ENCODE measurements at places on chromosomes 5 and 9.

GRCh38 chr5:4216142-4216541 lies 620.5 kb downstream of the IRX1 start:
- no peak for DNase-seq

DNA sequence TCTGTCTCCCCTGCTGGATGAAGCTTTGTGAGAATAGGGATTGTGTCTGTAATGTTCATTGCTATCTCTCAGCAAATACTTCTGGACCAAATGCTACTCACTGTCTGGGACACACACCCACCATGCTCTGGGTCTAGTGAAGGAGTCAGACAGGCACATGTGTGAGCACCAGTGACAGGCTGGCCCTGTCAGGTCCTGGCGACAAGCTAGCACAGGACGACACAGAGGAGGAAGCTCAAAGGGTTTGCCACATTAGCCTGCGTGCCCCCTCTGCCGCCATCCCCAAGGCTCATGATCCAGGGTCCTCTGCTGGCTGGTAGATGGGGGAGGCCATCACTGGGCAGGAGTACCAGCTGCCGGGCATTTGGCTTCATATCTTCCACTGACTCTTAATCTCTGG lies 23.3 kb downstream of the LRSAM1 start:
- no peak for DNase-seq

- DNase-seq = no peak
Observed at GRCh38 chr5:9251379-9251980, 294.4 kb downstream of the SEMA5A start.

DNA sequence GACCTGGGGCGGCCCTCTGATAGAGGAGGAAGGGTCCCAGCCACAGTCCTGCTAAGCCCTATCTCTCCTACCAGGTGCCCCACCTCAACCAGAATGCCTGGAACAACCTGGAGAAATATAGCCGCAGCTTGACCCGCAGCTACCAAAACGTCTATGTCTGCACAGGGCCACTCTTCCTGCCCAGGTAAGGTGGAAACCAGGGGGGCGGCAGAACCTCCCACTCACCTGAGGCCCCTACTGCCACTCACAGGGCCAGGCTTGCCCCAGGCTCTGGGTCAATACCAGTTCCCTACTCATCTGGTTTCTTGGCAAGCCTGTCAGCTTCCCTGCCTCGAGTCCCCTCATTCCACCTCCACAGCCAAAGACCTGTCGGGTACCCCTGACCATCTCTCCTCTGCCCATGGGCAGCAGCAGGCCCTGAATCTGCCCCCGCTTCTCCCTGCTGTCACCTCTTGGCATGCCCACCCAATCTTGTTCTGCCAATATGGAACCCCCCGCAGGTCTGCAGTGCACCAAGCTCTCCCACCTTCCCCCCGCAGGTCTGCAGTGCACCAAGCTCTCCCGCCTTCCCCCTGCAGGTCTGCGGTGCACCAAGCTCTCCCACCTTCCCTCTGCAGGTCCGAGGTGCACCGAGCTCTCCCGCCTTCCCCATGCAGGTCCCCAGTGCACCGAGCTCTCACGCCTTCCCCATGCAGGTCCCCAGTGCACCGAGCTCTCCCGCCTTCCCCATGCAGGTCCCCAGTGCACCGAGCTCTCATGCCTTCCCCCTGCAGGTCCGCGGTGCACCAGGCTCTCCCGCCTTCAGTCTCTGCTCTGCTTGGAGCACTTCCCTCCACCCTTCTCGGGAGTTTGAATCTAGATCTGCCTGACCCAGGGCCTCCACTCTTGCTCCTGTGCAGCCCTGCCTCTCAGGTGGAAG lies 2.6 kb downstream of the ENDOG start:
- no peak for DNase-seq

GRCh38 chr9:85484235-85484634 lies 257.5 kb downstream of the AGTPBP1 start:
- DNase-seq = no peak

DNA sequence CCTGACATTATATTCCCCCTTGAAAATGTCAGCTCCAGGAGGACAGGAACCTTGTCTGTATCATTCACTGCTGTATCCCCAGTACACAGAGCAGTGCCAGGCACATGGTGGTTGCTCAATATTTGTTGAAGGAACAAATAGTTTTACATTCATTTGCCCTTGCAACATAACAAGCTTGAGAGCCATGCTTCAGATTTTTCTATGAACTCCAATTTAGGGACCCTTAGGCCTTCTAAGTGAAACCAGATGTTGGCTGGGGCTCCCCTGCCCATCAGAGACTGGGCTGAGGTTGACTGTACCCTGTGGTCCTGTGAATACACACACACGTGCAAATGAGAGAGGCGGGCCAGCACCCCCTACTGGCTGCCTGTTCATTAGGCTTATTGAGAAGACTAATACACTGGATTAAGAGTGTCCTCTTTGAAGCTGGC lies 214.9 kb upstream of the WWC1 start:
- DNase-seq = no peak

- DNase-seq = no peak
Observed at GRCh38 chr5:38827525-38827924, 18.3 kb upstream of the OSMR start.

DNA sequence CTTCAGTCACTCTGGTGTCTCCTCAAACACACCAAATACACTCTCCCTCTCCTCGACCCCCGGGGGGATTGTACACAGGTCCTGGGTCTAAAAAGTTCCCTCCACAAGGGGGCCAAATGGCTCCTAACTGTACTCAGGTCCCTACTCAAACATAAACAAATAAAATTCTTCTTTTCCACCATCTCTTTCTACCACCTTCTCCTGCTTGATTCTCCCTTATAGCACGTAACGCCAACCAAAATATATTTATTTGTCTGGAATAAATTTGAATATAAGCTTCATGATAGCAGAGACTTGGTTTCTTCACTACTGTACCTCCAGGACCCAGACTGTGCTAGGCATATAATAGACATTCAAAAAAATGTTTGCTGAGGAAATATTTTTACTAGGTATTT lies 21.4 kb downstream of the ZNF608 start:
- no peak for DNase-seq

- no peak for DNase-seq
Observed at GRCh38 chr5:24491490-24491889, 153.3 kb downstream of the CDH10 start.

DNA sequence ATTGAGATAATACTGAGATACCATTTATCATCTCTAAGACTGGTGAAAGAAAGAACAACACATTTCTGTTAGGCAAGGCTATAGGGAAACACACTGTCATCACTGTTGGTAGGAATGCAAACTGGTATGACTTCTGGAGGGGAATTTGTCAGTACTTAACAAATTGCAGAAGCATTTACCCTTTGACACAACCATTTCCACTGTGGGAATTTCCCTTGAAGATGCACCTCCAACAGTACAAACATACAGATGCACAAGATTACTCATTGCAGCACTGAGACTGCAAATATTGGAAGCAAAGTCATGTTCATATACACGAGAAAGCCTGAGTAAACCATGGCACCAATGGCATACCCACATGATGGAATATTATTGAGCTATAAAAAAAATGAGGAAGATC lies 17.6 kb downstream of the GM2A start:
- no peak for DNase-seq

- no peak for DNase-seq
Observed at GRCh38 chr5:15566789-15567188, 66.8 kb downstream of the FBXL7 start.

GRCh38 chr5:96157077-96157780 lies 195.6 kb upstream of the ELL2 start:
- no peak for DNase-seq

DNA sequence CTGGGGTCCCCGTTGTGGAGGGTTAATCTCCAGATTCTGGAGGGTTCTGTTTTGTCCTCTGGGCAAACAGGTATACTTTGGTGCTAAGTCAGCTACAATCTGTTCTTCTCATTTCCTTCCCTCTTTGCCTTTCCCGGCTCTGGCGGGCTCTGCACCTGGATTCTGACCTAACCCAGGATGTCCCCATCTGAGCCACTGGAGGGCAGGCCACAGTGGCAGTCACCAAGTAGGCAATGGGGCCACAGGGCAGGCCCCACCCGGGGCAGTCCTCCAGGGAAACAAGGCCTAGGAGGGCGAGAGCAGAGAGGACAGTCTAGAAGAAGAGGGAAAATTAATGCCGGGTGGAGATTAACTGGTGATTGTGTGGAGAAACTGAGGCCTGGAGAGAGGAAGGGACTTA lies 40.4 kb upstream of the HRH2 start:
- DNase-seq = no peak

- peak; percentile 76 for DNase-seq
Observed at GRCh38 chr5:142888469-142889085, 118.4 kb downstream of the ARHGAP26 start.

DNA sequence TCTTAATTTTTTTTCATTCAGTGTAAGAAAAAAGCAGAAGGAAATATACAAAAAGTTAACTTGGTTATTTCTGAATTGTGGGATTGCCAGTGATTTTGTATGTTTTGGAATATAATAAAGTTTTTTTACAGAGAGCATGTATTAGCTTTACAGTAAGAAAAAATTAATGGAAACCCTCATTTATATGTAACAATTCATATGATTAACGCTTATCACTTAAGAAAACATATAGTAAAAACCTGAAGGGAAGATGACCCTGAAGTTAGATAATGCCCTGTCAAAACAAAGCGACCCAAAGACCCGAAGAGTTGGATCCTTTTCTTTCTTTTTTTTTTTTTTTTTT lies 52.4 kb downstream of the EHMT1 start:
- DNase-seq = no peak

DNA sequence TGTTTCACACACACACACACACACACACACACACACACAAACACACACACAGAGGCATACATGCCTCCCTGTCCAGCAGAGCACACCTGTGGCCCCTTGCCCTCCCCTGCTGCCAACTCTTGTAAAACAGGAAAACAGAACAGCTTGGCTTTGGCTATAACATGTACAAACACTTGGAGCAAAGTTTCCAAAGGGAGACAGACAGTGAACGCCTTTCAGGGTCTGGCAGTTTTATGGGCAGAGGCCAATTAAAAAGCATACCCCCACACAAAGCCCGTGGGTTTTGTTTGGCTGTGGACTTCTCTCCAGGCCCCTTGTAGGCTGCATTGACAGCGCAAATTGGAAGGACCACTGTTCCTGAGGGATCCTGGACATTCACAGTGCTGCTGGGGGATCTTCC lies 265.6 kb downstream of the PAPPA start:
- DNase-seq = no peak

DNA sequence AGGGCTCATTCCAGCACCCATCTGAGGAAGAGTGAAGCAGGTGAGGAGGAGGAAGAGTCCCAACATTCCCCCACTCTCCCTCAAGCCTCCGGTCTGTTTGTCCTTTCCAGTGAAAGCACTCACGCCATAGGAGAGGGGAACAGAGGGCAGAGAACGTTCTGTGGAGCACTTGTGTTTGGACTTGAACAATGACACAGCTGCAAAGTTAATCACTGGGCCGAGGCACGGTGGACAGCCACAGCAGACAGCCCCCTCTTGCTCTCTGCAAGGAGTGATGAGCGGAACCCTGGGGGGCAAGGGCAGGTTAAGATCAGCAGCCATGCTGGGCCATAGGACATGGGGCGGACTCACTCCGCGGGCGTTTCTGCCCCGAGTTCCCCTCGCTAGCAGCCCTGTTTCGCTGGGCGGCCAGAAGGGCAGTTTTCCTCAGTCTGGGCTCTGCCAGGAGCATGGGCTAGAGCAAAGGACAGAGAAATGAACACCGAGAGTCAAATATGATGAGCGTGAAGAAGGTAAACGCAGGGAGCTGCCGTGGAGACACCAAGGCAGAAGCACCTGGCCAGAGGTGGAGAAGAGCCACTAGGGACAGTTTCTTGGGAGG lies 185.7 kb downstream of the GAPVD1 start:
- DNase-seq = no peak

DNA sequence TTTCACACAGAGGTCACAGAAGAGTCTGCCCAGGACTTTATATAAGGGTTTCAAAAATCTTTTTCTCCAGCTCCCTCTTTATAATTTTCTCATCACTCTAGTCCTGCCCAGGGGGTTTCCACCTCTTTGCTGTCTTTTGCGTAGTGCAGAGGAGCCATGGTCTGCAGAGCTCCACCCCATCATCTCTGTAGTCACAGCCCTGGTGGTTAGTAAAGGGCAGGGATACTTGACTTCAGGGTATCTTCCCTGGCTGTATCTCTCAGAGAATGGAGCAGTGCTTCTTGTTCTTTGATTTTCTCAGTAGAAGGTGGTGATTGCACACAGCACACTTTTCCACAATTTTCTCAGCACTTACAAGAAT lies 900.6 kb upstream of the COX7C start:
- no peak for DNase-seq

GRCh38 chr5:95810305-95811125 lies 12.0 kb downstream of the GLRX start:
- DNase-seq = peak; percentile 8

DNA sequence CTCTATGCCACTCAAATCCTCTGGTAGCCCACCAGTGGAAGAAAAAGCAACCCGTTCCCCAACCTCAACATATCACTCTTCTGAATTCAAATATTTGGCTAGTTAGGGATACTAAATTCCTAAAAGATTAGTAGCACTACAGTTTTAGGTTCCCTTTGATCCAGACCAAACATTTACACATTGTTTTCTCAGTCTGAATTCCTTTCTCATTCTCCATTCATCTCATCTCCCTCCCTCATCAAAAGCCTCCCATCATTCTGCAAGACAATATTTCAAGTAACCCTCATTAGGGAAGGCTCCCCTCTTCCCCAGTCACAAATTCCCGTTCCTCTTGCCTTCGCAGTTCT lies 26.3 kb downstream of the ADAM19 start:
- no peak for DNase-seq

- DNase-seq = no peak
Observed at GRCh38 chr5:160799184-160799583, 52.8 kb downstream of the ATP10B start.

DNA sequence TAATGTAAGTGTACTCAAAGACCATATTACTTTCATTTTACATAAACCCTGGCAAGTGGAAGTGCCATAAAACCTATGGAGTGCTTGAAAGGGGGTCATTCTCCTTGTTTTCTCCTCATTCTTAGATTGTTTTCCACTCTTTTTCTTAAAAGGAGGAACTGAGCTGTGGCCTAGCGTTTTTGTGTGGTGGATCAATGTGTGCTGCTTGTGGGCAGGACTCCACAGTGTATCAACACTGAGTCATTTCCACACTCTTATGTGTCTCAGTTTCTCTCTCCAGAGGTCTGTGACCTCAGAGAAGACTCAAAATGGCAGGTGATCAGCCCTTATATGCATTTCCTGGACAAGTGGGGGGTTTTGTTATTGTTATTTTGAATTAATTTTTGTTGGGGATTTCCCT lies 516.1 kb upstream of the CDH10 start:
- DNase-seq = no peak

DNA sequence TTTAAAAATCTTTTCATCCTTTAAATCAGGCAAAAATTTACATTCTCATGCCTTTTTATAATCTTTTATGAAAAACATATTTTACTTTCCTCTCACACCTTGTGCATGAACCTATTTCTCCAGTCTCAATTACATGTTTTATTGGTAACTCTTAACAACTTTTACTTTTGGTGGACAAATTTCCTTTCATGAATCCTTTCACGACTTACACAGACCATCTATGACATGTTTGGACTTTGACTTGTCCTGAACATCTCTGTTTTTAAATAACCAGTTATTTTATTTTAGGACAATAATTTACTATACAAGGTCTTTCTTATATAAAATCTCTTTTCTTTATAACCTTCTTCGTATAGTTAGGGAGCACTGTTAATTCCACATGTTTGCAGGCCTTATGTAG lies 26.5 kb upstream of the MTMR12 start:
- DNase-seq = no peak
